ENCODE measurements at places on chromosomes 1 and 21.

GRCh38 chr1:154488922-154489321, 13.1 kb upstream of the TDRD10 start:
- DNase-seq = no peak

DNA sequence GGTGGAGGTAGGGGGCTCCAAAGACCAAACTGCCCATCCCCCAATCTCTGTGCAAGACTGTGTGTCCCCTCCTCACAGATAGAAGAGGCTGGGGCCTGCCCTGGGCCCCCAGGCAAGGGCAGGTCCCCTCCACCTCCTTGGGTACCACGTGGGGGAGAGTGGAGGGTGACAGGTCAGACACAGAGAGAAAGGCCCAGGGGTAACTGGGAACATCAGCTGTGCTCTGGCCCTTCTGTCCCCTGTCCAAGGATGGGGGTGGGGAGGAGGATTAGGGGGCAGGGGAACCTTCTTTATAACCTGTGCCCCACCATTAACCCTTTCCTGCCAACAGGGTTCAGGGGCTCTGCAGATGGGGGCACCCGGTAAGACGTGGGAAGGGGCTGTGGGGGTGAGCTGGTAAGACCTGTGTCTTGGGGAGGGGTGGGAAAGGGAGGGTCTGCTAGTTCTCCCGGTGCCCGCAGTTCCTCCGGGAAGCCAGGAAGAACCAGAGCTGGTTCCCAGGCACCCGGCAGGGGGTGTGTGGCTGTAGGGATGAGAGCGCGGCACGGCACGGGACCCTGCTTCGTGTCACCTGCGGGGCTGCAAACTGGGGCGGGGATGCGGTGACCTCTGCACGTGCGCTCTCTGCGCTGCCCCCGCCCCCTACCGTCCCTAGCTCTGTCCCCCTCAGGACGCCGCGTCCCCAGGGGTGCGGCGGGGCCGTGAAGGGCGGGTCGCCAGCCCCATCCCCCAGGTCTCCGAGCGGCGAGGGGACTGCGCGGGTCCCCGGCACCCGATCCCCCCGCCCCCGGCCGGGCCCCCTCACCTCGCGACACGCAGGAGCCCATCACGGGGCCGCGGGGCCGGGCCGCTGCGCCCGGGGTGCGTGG, 601 bp downstream of the FAM131C start:
- DNase-seq = no peak

DNA sequence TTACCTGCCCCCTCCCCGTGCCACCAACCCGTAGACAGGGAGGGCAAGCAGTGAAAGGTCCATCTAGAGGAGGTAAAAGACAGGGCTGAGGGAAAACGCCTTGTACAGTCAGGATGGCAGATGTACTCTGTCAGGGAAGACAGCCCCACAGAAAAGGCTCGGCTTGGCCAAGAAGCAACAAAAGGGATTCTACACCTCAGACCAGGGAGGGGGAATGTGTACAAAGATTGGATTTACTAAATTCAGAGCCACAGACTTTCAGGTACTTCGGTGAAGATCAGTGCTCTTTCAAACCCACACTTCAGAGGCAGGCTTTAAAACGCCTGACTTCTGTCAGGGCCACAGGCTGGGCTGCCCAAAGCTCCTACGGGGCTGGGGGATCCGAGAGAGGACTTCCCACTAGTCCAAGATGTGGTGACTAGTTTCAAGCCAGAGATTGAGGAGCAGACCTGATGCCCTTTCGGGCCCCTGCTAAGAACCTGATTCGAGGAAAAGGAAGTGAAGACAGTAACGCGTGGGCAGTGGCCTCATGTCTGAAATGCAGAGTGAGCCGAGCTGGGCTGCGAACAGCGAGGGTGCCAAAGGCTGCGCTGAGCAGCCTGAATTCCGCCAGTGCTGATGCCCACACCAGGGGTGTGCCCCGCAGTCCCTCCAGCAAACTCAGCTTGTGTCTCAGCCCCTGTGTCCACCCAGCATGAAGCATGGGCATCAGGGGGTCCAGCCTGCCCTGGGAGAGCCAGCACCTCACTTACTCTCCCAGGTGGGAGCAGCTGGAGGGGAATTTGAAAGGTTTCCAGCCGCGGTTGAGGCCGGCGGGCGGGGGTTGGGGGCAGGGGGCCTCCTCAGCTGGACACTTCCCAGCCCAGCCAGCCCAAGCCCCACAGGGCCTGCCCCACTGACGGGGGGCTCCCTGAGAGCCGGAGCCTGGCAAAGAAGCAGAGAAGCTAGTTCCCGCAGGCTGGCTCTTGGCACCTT, 36.2 kb downstream of the KIAA1614 start:
- DNase-seq = no peak

- DNase-seq = no peak
Observed at GRCh38 chr21:14918527-14918926, 146.3 kb downstream of the NRIP1 start.

- no peak for DNase-seq
Observed at GRCh38 chr1:15948091-15948591, 27.8 kb downstream of the ZBTB17 start.

- DNase-seq = no peak
Observed at GRCh38 chr1:34695580-34695979, 59.3 kb upstream of the GJB5 start.

DNA sequence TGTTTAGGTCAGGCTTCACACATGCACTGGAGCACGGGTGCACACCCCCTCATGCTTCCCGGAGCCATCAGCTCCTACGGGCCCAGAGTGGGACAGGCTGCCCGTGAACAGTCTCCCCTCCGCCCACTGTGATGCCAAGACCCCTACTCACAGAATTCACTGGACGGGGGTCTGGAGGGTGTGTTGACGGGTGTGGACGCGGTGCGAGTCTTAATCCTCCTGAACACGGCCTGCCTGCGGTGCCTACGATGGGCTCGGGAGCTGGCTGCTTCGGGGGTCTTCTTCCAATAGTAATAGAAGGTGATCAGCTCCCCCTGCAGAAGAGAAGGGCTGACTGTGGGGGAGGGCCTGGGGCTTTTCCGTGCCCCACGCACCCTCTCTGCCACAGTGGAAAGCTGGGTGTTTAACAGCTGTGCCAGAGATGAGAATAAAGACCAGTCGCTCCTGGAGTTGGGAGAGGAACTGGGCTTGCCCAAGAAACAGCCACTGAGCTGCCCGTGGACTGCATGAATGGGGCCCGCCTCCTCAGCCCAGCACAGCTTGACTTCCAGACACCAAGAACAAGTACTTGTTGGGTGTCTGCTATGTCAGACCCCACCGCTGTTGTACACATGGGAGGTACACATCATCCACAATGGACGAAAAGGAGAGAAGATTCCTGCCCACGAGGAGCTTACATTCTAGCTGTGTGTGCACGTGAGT, 47.9 kb downstream of the SLC45A1 start:
- no peak for DNase-seq

GRCh38 chr1:66681686-66682085, 70.6 kb upstream of the DYNLT5 start:
- DNase-seq = no peak

DNA sequence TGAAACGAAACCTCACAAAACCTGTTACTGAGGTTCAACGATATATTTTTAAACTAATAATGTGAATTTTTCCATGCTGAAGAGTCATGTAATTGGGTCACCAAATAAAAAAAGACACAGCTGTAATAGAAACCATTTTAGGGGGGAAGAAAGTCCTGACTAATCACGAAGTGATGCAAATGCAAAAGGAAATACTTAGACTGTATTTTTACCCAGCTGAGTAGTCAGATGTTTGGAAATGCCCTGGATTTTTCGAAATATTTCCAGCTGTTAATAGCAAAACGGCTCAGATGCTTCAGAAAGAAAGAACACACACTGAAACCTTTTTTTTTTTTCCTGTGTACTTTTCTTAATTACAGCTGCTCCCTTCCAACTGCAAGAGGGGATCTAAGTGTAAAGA, 210.3 kb downstream of the SETD4 start:
- peak; percentile 23 for DNase-seq

- DNase-seq = no peak
Observed at GRCh38 chr1:212286556-212287131, 1.4 kb downstream of the PPP2R5A start.

DNA sequence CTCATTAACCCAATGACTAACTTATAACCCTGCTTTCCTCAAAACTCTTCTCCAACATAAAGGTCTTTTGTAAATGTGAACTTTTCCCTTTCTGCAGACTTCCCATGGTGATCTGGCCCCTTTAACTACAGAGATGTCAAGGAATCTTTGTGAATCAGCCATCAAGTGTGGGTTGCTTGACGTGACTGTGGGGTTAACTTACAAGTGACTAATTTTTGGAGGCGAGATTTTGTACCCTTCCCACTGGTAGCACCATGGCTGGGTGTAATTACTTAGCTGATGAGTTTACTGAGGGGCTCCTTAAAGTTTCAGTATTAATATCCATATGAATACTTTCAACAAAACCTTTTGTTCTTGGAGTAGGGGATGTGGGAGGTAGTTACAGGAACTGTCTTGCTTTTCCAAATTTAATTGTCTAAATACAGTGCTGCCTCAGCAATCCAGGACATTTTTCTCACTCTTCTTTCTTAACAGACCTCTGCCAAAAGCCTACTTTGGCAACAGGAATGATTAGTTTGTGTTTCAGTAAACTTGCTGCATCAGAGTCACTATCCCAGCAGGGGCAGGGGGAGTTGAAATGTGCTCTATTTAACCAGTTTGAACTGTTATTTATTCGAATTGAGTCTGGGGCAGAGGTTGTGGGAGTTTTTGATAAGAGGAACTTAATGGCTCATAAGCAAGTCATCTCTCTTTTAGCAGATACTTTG, 217.3 kb upstream of the FGGY start:
- no peak for DNase-seq

DNA sequence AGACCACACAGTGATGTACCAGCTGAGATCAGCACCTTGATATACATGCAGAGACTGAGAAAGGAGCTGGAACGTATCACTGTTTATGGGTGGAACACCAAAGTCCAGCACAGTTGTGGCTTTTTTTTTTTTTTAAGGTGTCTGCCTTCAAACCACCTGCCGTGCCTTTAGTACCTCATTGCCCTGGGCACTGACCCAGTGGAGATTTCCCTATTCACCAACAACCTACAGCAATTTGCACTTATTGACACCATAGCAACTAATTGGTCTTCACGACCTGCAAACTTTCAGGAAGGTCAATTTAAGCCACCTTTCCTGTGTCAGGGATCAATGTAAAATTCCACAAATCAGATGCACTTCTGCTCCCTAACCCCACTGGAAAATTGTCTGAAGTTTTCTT, 181.6 kb upstream of the ADGRL2 start:
- DNase-seq = no peak

GRCh38 chr1:211606332-211606913, 27.5 kb upstream of the SLC30A1 start:
- DNase-seq = peak; percentile 69

DNA sequence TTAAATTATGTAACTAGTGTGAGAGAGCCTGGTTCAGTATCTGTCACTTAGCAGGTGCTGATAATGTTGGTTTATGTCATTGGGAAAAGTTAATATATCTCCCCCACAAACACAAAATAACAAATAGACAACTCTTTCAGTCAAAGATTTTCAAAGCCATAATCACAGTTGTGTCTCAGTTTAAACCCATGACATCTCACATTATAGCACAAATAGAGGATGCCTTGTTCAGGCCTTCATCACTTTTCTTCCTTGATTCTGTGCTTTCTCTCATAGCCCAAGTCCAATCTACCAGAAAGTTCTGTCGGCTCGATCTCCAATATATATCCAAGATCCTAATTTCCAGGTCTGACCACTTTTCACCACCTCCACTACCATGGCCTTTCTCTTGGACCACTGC, 6.2 kb upstream of the EPS15 start:
- no peak for DNase-seq

GRCh38 chr1:91764471-91765115, 121.4 kb downstream of the TGFBR3 start:
- DNase-seq = no peak

GRCh38 chr21:35189077-35189863, 140.2 kb upstream of the RUNX1 start:
- peak; percentile 50 for DNase-seq

DNA sequence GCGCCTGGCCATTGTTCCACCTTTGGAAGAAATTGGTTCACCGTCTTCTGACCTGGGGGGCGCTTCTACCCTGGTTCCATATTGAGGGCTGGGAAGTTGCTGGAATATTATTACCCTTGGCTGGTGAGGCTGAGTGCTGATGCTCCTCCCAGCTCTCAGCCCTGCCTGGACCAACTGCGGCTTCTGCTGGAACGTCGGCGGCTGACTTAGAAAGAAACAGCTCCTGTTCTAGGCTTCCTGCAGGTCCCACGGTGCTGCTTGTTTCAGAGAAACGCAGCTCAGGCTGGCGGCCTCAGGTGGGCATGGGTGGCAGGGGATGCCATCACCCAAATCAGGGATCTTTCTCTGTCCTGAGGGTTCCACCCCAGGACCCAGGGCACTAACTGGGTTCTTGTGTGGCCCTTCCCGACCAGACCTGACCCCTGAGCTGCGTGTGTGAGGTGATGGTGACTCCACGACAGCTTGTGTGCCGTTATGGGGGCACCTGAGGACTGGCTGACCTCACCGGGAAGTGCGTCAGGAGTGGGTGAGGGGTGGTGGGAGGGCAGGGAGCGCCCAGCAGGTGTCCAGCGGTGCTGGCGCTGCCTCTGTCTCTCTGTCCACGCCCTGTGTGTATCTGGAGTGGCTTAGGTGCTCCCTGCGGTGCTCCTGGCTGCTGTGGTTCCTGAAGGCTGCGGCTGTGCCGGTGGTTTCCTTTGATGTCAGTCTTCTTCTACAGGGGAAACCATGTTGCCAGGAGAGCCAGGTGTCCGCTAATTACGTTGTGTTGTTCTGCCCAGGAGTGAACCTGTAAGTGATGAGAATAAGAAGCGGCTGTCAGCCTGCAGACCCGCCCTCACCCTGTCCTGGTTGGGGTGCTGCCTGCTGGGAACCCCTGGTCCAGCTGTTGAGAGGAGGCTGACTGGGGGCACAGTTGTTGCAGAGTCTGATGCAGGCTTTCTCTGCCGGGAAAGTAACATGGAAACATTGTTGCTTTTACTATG, 8.9 kb downstream of the SKI start:
- no peak for DNase-seq

GRCh38 chr1:5729636-5730145, 262.5 kb downstream of the NPHP4 start:
- no peak for DNase-seq

DNA sequence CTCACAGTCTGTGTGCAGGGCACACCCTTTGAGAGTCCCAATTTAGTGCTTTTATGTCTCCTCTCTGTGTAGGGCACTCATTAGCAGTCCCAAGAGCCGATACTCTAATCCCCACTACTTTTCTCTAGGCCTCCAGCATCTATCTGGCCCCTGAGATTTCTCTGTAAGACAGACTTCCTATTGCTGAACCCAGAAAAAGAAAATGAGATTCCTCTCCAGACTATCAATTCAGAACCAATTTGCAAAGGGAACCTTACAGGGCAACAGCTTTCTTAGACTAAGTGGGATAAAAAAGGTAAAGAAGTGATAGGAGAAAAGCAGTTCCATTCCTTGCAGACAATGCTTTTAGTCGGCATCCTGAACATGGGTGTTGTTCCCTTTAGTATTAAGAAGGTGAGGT, 172.2 kb downstream of the EDEM3 start:
- DNase-seq = no peak

DNA sequence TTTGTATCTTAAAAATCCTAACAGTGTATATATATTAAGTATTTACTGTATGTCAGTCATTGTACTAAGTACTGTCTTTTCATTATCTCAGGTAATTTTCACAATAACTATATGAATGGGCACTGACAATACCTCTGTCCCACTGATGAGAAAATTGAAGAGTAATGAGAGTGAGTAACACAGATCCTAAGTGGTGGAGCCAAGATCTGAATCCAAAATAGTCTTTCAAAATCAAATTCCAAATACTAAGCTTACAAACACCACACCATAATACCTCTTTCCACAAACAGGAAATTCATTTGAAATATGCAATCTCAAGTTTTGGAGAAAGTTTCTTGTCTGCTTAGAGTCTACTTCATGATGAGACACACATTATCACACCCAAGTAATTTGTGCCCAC, 105.9 kb upstream of the EDEM3 start:
- DNase-seq = no peak
